ENCODE measurements at places on chromosomes 2 and 18. TPM values are rescaled to one million over a fixed set of nuclear protein-coding genes. Genes with fewer than 3 reads are reported as not detected.

Gene CCT4
- total RNA-seq: 143 TPM

Gene ZC3H6
- total RNA-seq: 5.9 TPM

Gene DYNAP
- total RNA-seq: not detected

Gene CSRNP3
- 1.4 TPM for total RNA-seq

Gene TYMS
- 22.9 TPM for total RNA-seq

Gene HAT1
- 26.8 TPM for total RNA-seq

Gene RPIA
- 6.7 TPM for total RNA-seq

Gene C18orf54
- 2.7 TPM for total RNA-seq

Gene SMIM21
- not detected for total RNA-seq

Gene GYPC
- total RNA-seq: 39.3 TPM

Gene ITPRIPL1
- 1.3 TPM for total RNA-seq

Gene ACMSD
- total RNA-seq: not detected

Gene TLX2
- not detected for total RNA-seq

Gene LAPTM4A
- total RNA-seq: 175 TPM

Gene ATOH8
- total RNA-seq: 22.4 TPM

Gene SERPINB10
- total RNA-seq: not detected

Gene ANKRD30B
- total RNA-seq: 0.73 TPM

Gene G6PC2
- total RNA-seq: not detected

Gene YES1
- total RNA-seq: 71.1 TPM

Gene CCDC178
- total RNA-seq: not detected

Gene GPR39
- total RNA-seq: 6.4 TPM

Gene TGIF1
- total RNA-seq: 119 TPM

Gene FSHR
- not detected for total RNA-seq

Gene LCT
- total RNA-seq: 0.03 TPM

Gene TSPYL6
- not detected for total RNA-seq

Gene TMEM37
- not detected for total RNA-seq

Gene ZNF521
- 20.7 TPM for total RNA-seq

Gene GPC1
- total RNA-seq: 150 TPM

Gene DNER
- total RNA-seq: 0.20 TPM

Gene TRIM43B
- total RNA-seq: not detected

Gene SKA1
- 3.0 TPM for total RNA-seq

Gene B3GNT2
- total RNA-seq: 20.1 TPM

Gene BCL11A
- total RNA-seq: 0.20 TPM

Gene CHMP1B
- 44.3 TPM for total RNA-seq

Gene ITGA4
- total RNA-seq: 53.7 TPM

Gene ALPI
- total RNA-seq: not detected

Measured in smooth muscle cell of the pulmonary artery (primary cell).